CD4-positive, alpha-beta T cell (primary cell): ENCODE measurements at places on chromosomes 11 and 22.

GRCh38 chr22:49576241-49577141, 251.2 kb downstream of the BRD1 start:
- no peak for DNase-seq

DNA sequence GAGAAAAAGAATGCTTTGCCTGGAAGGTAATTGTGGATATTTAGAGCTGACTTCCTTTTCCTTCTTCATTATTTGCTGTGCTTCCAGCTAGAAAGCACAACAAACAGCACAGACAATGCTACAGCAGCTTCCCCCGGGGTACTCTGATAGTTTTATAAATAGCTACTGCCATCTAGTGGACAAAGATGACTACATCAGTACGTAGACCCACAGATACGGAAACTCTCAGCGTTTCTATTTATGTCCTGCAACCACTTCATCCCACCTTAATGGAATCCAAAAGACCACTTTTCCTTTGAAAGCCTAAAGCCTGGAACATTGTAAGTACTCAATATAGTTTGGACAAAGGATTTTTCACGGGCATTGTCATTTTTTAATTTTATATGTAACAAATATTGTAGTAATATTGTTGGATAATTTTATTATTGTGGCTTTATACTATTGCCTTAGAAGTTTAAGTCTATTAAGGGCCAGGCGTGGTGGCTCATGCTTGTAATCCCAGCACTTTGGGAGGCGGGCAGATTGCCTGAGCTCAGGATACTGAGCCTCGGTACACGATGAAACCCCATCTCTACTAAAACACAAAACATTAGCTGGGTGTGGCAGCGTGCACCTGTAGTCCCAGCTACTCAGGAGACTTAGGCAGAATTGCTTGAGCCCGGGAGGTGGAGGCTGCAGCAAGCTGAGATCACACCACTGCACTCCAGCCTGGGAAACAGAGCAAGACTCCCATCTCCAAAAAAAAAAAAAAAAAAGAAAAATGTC, 7.5 kb downstream of the HSPA8 start:
- no peak for DNase-seq

- no peak for DNase-seq
Measured at GRCh38 chr11:27965559-27965958, 142.4 kb downstream of the KIF18A start.

- no peak for DNase-seq
Measured at GRCh38 chr11:114180301-114181055, 115.7 kb upstream of the NNMT start.

DNA sequence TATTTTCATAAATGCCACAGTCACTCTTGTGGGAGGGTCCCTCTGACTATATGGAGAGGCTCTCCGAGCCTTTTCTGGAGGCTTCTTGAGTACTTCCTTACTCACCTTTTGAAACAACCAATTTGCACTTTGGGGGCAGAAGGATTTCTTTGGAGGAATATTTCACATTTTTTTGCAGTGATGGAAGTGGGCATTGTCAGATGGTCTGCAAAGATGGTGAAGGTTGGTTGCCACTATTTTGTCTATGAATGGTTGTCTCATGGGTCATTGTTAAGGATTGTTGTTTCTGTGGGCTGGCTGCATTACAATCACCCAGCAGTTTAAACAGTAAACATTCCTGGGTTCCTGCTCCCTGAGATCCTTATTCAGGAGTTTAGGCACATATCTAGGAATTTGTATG, 388.2 kb downstream of the TMEM135 start:
- DNase-seq: no peak
